ENCODE measurements at places on chromosomes 11 and 22.
A peak's percentile ranks its signal among the peaks of the same experiment; 100 is the strongest.

DNA sequence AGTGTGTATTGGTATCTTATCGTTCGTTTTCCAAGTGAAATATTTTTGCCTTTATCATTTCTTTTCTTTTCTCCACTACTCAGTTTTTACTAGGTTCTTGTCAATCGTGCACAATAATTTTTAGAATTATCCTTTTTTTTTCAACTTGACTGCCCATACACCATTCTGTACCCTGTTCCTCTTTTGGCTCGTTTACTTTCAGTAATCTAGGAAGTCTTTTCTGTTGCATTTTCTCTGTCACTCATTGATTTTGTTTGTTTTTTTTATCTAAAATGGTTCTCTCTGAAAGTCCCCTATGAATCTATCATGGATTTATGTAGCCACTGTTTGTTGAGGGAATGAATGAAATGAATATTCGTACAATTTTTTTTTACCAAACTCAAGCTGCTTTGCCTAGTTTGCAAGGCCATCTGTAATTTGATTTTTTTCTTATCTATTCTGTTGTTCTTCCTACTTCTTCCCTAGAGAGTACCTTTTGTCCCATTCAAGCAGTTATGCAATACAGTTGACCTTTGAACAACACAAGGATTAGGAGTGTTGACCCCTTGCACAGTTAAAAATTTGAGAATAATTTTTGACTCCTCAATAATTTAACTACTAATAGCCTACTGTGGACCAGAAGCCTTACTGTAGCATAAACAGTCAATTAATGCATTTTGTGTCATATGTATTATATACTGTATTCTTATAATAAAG lies 166.3 kb downstream of the TMEM135 start:
- DNase-seq = no peak

DNA sequence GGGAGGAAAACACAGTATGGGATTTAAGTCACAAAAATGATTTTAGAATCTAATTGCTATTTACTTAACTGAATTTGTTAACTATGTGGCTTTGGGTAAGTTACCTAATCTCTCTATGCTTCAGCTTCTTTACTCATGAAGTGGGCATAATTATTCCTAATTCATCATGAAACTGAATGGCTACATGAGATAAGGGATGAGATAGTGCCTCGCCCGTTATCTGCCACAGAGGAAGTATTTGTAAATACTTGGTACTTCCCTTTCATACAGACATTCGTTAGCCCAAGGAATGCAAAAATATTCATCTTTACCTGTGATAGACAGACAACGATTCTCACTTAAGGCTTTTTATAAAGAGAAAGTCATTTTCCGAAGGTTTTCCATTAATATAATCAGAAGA lies 221.2 kb upstream of the BLID start:
- DNase-seq = no peak

GRCh38 chr11:86014221-86014620 lies 54.7 kb downstream of the PICALM start:
- no peak for DNase-seq

DNA sequence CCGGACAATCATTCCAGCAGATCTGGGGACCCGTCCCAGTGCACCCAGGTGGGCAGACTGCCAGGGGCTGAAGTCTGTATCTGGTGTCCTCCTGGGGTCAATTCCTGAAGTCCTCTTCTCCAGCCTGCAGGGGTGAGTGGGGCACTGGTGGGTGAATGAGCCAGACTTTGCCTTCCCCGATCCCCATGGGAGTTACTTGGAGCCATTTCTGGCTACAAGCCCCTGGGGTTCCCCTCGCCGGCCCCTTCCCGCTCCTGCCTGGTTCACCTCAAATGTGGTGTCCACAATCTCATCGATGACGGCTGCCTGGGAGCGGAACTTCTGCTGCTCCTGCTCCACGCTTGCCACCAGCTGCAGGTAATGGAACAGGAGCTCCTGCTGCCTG lies 5.0 kb downstream of the CST6 start:
- no peak for DNase-seq

GRCh38 chr22:42905702-42906183 lies 48.7 kb upstream of the ARFGAP3 start:
- no peak for DNase-seq

DNA sequence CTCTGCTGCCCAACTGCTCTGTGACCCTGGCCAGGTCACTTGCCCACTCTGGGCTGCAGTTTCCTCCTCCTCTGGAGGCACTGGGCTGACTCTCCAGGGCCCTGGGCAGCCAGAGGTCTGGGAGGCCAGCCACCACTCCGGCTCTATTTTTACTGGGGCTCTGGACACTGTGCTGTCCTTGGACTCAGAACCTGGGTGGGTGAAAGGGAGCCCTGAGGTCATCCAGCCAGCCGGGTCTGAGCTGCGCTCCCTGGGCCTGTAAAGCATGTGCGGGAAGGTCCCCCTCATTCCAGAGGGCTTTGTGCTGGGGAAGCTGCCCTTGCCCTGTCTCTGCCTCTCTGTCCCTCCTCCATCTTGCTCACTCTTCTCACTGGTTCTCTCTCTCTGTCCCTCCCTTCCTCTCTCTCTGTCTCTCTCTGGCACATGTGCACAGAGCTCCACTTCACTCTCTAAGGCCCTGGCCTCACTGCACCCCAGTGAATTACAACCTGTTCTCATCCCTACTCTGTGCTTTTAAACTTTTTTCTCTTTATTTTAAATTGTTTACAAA lies 24.6 kb downstream of the MB start:
- DNase-seq = no peak

GRCh38 chr11:113991170-113991569 lies 16.3 kb downstream of the HTR3A start:
- peak; percentile 48 for DNase-seq

- DNase-seq = peak; percentile 31
Observed at GRCh38 chr11:72015511-72016061, 16.9 kb downstream of the IL18BP start.

DNA sequence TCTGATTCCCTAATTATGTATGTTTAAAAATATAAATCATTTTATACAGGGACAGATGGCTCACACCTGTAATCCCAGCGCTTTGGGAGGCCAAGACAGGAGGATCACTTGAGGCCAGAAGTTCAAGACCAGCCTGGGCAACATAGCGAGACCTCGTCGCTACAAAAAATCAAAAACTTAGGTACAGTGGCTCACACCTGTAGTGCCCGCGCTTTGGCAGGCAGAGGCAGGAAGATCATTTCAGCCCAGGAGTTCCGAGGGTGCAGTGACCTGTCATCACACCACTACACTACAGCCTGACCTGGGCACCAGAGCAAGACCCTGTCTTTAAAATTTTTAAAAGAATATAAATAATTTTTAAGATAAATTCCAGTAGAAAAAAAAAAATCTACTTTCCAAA lies 11.5 kb downstream of the RRAS2 start:
- no peak for DNase-seq

DNA sequence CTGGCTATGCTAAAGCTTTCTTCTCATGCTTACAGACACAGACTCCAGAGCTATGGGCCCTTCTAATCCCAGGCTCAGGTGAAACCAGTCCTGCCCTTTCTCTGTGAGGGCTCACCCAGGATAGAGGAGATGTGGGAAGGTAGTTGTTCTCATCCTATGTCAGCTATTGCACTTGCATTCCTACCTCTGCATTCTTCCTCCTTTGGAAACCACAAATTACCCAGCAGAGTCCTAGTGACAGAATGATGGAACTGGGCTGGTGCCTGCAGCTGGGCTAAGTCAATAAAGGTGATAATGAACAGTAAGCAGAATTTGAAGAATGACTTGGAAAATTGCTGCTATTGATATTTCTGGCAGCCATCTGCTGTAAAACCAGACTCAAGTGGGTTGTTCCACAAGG lies 560.0 kb downstream of the TMEM135 start:
- no peak for DNase-seq

DNA sequence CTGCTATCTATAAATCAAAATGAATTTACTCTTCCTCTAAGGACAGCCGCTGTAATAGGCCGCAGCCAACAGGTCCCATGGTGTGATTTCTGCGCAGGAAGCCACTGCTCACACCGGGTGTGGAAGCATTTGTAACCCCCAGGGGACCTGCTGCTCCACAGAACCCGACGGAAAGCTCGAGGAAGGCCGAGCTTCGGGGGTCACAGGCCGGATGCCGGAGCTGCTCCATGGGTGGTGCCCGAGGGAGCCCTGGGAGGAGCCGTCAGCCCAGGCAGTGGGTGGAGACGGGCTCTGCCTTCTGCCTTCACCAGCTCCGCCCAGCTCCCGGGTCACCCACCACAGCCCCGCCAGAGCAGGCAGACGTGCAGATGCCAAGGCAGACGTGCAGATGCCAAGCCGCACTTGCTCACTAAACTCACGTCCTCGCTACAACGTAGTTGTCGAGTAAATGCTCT lies 63.5 kb downstream of the BRD1 start:
- no peak for DNase-seq

Measured in suppressor macrophage (primary cell).